ENCODE measurements at places on chromosomes 5 and 9. TPM values are rescaled to one million over a fixed set of nuclear protein-coding genes. Genes with fewer than 3 reads are reported as not detected.

Gene NIM1K
- 0.58 TPM for total RNA-seq

Gene SARDH
- 0.87 TPM for total RNA-seq

Gene CHSY3
- 4.8 TPM for total RNA-seq

Gene CCL28
- 1.4 TPM for total RNA-seq

Gene FAM221B
- total RNA-seq = not detected

Gene PCDHGA1
- 0.48 TPM for total RNA-seq

Gene RGMB
- 11.3 TPM for total RNA-seq

Gene IL31RA
- total RNA-seq = not detected

Gene ANXA6
- total RNA-seq = 631 TPM

Gene DPYSL3
- 52.4 TPM for total RNA-seq

Gene KIF4B
- not detected for total RNA-seq

Gene WNT8A
- not detected for total RNA-seq

Gene BTNL9
- total RNA-seq = 407 TPM

Gene CA9
- total RNA-seq = not detected

Gene PCDHGB3
- total RNA-seq = 2.7 TPM

Gene INSL6
- total RNA-seq = not detected

Gene CFAP77
- not detected for total RNA-seq

Gene CCDC187
- total RNA-seq = not detected

Gene PROB1
- total RNA-seq = 2.1 TPM

Gene FOXD1
- total RNA-seq = 0.32 TPM

Gene NEURL1B
- 35.8 TPM for total RNA-seq

Gene MAMDC2
- total RNA-seq = 3.7 TPM

Gene CYLC2
- total RNA-seq = not detected

Gene CETN3
- total RNA-seq = 9.8 TPM

Gene NIPAL4
- total RNA-seq = not detected

Gene LRSAM1
- total RNA-seq = 12.2 TPM

Gene TCF7
- 3.9 TPM for total RNA-seq
